ENCODE measurements at places on chromosomes 11 and 22. TPM values are rescaled to one million over a fixed set of nuclear protein-coding genes. Genes with fewer than 3 reads are reported as not detected.

- H3K4me1 ChIP-seq: peaks cover 7% of the 10 kb centered on the region
- DNase-seq: no peak
- no peak overlapping the region for H3K27ac ChIP-seq
- H3K36me3 ChIP-seq: peaks cover 14% of the 10 kb centered on the region
- no peak overlapping the region for H3K4me3 ChIP-seq
Observed at GRCh38 chr11:5726351-5726750, 9.9 kb upstream of the OR56B1 start.

GRCh38 chr11:128720522-128720985 is 26.7 kb downstream of the FLI1 start:
- H3K4me1 ChIP-seq: peaks cover 96% of the 10 kb centered on the region
- no peak for DNase-seq

GRCh38 chr11:75502138-75502537 is 23.6 kb downstream of the GDPD5 start:
- DNase-seq: no peak
- H3K4me1 ChIP-seq: peaks cover 74% of the 10 kb centered on the region
- peaks cover 14% of the 10 kb centered on the region for H3K27me3 ChIP-seq
- peaks cover 45% of the 10 kb centered on the region for H3K36me3 ChIP-seq
- peak overlapping the region; percentile 90 for H3K27ac ChIP-seq
- H3K4me3 ChIP-seq: peak overlapping the region; percentile 87

MS4A18 gene
- not detected for total RNA-seq

DNA sequence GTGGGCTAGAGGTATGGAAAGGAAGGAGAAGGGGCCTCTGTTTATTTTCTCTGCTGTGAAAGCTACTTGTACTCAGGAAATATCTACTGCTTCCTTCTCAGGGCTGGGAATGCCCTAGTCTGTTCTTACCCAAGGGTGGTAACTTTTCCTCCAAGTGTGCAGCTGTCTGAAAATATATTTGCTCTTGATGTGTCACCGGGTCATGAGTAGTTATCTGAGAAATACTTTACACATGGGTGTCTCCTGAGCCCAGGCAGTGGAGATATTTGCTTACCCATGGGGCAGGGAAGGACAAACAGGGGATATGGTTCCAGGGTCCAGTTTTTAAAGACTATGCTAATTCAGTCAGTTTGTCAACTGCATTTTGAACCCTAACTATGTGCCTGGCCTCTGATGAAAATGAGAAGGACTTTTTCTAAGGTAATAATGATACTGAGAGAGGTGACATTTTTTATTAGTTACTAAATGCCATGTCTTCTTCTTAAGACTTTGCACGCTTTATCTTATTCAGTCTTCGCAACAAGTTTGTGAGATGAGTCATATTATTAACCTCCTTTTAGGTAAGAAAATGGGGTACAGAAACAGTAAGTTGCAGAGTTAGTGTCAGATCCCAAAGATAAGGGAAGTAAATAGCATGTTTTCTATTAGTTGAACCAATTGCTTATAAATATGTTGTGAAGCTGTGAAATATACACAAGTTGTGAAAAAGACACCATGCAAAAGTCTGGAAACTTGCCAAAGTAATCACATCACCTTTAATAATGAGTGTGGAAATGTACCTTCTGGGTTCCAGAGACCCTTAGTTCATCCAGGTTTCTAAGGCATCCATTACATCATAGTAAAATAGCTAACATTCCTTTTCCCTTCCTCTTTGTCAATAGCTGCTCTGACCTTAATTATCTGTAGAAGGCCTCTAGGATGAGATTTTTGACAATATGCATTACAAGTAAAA is 22.9 kb downstream of the SYTL2 start:
- H3K4me1 ChIP-seq: peaks cover 16% of the 10 kb centered on the region
- DNase-seq: no peak
- no peak overlapping the region for H3K4me3 ChIP-seq
- no peaks in the 10 kb centered on the region for H3K27me3 ChIP-seq

GRCh38 chr22:40256516-40256915 is 78.8 kb downstream of the TNRC6B start:
- peaks cover 21% of the 10 kb centered on the region for H3K36me3 ChIP-seq
- peaks cover 4% of the 10 kb centered on the region for H3K27me3 ChIP-seq
- H3K4me3 ChIP-seq: peak overlapping the region; percentile 10
- H3K4me1 ChIP-seq: peaks cover 43% of the 10 kb centered on the region
- H3K27ac ChIP-seq: peak overlapping the region; percentile 83
- DNase-seq: no peak

DNA sequence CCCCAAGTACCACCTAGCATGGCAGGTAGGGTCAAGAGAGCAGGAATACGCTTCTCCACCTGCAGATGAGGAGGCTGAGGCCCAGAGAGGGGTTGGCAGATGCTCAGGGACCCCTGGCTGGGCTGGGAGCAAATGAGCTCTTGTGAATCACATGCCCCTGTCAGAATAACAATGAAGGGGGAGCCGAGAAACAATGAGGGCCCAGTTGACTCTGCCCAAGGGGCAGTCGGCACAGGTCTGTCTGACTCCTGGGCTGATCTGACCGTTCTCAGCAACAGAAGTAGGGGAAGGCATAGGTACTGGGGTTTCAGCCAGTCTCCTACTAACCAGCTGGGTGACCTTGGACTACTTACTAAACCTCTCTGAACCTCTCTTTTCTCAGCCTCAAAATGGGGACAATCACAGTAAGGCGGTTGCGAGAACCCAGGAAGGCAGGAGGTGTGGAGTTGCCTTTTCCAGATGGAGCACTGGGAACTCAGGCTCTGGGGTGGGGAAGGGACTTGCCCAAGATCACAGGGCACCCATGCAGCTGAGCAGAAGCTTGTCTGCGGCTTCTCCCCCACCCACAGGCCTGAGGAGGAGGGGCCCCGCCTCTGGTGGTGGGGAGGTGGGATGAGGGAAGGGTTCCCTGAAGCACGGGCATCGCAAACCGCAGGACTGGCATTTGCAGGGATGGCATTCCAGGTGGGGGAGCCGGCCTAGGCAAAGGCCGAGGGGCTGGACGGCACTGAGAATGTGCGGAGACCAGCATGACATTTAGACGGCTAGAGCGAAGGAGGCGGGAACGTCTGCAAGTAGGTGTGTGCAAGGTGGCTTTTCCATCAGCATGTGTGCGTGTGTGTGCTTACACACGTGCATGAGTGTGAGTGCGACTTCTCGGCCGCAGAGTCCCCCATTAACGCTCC is 163.0 kb downstream of the MN1 start:
- no peaks in the 10 kb centered on the region for H3K36me3 ChIP-seq
- no peaks in the 10 kb centered on the region for H3K4me1 ChIP-seq
- no peak overlapping the region for H3K27ac ChIP-seq
- DNase-seq: no peak
- H3K27me3 ChIP-seq: peaks cover 10% of the 10 kb centered on the region
